Neural cell (in vitro differentiated cells): ENCODE measurements at places on chromosomes 6 and 20. TPM values are rescaled to one million over a fixed set of nuclear protein-coding genes. Genes with fewer than 3 reads are reported as not detected.

Gene SLC32A1
- 36.2 and 40.0 TPM in 2 replicates for polyA plus RNA-seq

Gene SEMG1
- polyA plus RNA-seq = not detected in 2 replicates

Gene ADTRP
- polyA plus RNA-seq = not detected in 2 replicates

Gene TCF15
- polyA plus RNA-seq = 0.24 TPM in 1 of 2 replicates, not detected in the other

Gene KIAA1755
- 1.3 TPM in 1 of 2 replicates, not detected in the other for polyA plus RNA-seq

Gene SLC17A2
- polyA plus RNA-seq = not detected in 2 replicates

Gene ADGRB3
- 62.4 and 66.5 TPM in 2 replicates for polyA plus RNA-seq

Gene NAA20
- polyA plus RNA-seq = 43.9 and 48.9 TPM in 2 replicates

Gene STX11
- polyA plus RNA-seq = not detected in 2 replicates

Gene OR2B6
- not detected in 2 replicates for polyA plus RNA-seq

Gene LGSN
- not detected in 2 replicates for polyA plus RNA-seq

Gene EEF1E1
- 79.6 and 113 TPM in 2 replicates for polyA plus RNA-seq

Gene CRISP2
- polyA plus RNA-seq = not detected in 2 replicates

Gene SLA2
- polyA plus RNA-seq = 0.33 TPM in 1 of 2 replicates, not detected in the other

Gene RTF2
- polyA plus RNA-seq = 93.2 and 127 TPM in 2 replicates

Gene HLA-DPA1
- not detected in 2 replicates for polyA plus RNA-seq

Gene ULBP2
- polyA plus RNA-seq = 1.5 and 2.8 TPM in 2 replicates

Gene OTOR
- not detected in 2 replicates for polyA plus RNA-seq

Gene CARMIL1
- 5.3 and 5.7 TPM in 2 replicates for polyA plus RNA-seq

Gene DYNLT1
- polyA plus RNA-seq = 280 and 320 TPM in 2 replicates

Gene TRIM31
- polyA plus RNA-seq = not detected in 2 replicates

Gene PBX2
- polyA plus RNA-seq = 53.2 and 78.7 TPM in 2 replicates

Gene MTCH1
- polyA plus RNA-seq = 217 and 232 TPM in 2 replicates

Gene GGTLC1
- not detected in 2 replicates for polyA plus RNA-seq

Gene MOCS1
- polyA plus RNA-seq = 4.6 and 6.4 TPM in 2 replicates

Gene TPX2
- 1.6 and 2.1 TPM in 2 replicates for polyA plus RNA-seq

Gene DPPA5
- not detected in 2 replicates for polyA plus RNA-seq

Gene DOK5
- 4.6 and 5.6 TPM in 2 replicates for polyA plus RNA-seq

Gene HDGFL1
- polyA plus RNA-seq = not detected in 2 replicates

Gene ZC3H12D
- polyA plus RNA-seq = 0.66 and 1.0 TPM in 2 replicates

Gene SUMO4
- not detected in 2 replicates for polyA plus RNA-seq

Gene WFDC12
- not detected in 2 replicates for polyA plus RNA-seq

Gene LY6G6C
- polyA plus RNA-seq = 0.78 and 0.88 TPM in 2 replicates

Gene TMC2
- polyA plus RNA-seq = 0.11 and 0.66 TPM in 2 replicates

Gene PNLDC1
- not detected in 2 replicates for polyA plus RNA-seq

Gene TBX18
- not detected in 2 replicates for polyA plus RNA-seq

Gene DUSP15
- 62.7 and 68.9 TPM in 2 replicates for polyA plus RNA-seq

Gene SNAP91
- polyA plus RNA-seq = 88.6 and 94.1 TPM in 2 replicates

Gene LAMP5
- 0.32 and 0.43 TPM in 2 replicates for polyA plus RNA-seq

Gene FGD2
- polyA plus RNA-seq = not detected in 2 replicates

Gene PRR18
- polyA plus RNA-seq = not detected in 2 replicates

Gene DEFB124
- polyA plus RNA-seq = not detected in 2 replicates

Gene CLPSL2
- not detected in 2 replicates for polyA plus RNA-seq

Gene EDN1
- polyA plus RNA-seq = 2.2 and 2.7 TPM in 2 replicates

Gene OR2H2
- polyA plus RNA-seq = not detected in 2 replicates

Gene ACOT8
- 60.9 and 68.7 TPM in 2 replicates for polyA plus RNA-seq

Gene CCM2L
- polyA plus RNA-seq = 1.5 and 3.0 TPM in 2 replicates

Gene IPCEF1
- polyA plus RNA-seq = 2.3 and 3.9 TPM in 2 replicates

Gene OR5V1
- not detected in 2 replicates for polyA plus RNA-seq

Gene BTNL2
- not detected in 2 replicates for polyA plus RNA-seq

Gene VIP
- polyA plus RNA-seq = 0.63 TPM in 1 of 2 replicates, not detected in the other

Gene KIF25
- polyA plus RNA-seq = not detected in 2 replicates

Gene RSPO3
- 0.20 and 0.48 TPM in 2 replicates for polyA plus RNA-seq

Gene WFDC10B
- not detected in 2 replicates for polyA plus RNA-seq

Gene SMOC2
- 0.50 and 1.2 TPM in 2 replicates for polyA plus RNA-seq

Gene FOXP4
- 7.1 and 9.7 TPM in 2 replicates for polyA plus RNA-seq

Gene EPPIN
- not detected in 2 replicates for polyA plus RNA-seq

Gene BMP7
- 3.2 and 3.6 TPM in 2 replicates for polyA plus RNA-seq
